Activated CD4-positive, alpha-beta T cell treated with anti-CD3 and anti-CD28 coated beads, Interleukin-2, amount 10 ng/mL, durations not matched to agents 7 days and 5 days (primary cell): ENCODE measurements at places on chromosomes 13 and 19.

DNA sequence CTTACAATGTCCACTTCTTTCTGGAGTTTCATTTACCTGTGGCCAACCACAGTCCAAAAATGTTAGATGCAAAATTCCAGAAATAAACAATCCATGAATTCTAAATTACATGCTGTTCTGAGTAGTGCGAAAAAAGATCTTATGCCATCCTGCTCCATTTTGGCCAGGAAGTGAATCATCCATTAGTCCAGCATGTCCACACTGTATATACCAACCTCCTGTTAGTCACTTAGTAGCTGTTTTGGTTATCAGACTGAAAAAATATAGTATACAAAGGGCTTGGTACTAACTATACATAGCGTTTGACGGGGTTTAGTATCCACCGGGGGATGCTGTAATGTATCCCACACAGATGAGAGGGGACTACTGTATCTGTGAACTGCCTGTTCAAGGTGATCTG, 618.0 kb upstream of the ARGLU1 start:
- no peak overlapping the region for H3K27ac ChIP-seq
- DNase-seq: no peak
- no peaks in the 10 kb centered on the region for H3K27me3 ChIP-seq
- no peak overlapping the region for H3K4me3 ChIP-seq
- H3K4me1 ChIP-seq: no peaks in the 10 kb centered on the region
- no peaks in the 10 kb centered on the region for H3K36me3 ChIP-seq

DNA sequence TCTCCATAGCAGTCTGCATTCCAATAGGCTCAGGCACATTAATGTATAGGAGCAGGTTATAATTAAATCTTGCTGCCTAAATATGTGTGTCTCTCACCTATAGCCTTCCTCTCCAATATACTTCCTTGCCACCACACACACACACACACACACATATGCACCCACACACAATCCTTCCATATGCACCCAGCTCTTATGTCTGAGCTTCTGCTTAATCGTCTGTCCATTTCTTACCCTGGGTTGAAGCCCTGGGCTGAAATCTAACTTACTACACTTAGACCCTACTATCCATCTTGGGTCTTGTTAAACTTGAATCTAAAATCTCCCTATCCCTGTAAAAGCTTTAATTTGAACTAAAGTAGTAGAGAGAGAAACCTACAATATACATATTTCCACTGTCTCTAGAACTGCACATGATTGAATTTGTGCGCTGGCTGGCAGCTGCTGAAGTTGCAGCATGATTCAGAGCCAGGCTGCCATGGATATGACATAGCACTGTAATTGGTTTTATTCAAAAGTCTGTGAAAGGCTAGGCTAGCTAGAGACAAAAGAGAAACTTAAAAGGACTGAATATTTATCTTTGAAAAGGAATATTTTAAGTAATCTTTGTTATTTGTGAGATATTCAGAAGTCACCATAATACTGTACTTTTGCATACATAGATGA, 25.7 kb upstream of the FREM2 start:
- no peak overlapping the region for H3K27ac ChIP-seq
- no peaks in the 10 kb centered on the region for H3K4me1 ChIP-seq
- DNase-seq: no peak
- no peak overlapping the region for H3K4me3 ChIP-seq
- peaks cover 6% of the 10 kb centered on the region for H3K27me3 ChIP-seq

DNA sequence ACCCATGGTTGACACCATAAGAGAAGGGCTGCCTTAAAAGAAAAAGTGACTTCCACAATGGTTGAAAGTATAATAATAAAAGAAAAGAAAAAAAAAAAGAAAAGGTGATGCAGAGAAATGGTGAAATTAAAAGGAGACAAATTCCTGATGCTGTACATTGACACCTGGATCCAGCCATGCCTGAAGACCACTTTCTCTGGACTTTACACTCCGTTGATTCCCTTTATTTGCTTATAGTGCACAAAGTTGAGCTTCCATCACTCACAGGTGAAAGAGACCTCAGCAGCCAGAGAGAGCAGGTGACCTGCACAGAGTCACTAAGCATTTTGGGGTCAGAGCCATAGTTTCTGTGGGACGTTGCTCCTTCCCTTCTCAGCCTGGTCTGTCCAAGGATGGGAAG, 12.2 kb upstream of the OR10H5 start:
- H3K4me3 ChIP-seq: no peak overlapping the region
- H3K36me3 ChIP-seq: no peaks in the 10 kb centered on the region
- H3K4me1 ChIP-seq: no peaks in the 10 kb centered on the region
- H3K27ac ChIP-seq: no peak overlapping the region
- no peak for DNase-seq

GRCh38 chr13:94660695-94661326, 51.5 kb downstream of the SOX21 start:
- no peaks in the 10 kb centered on the region for H3K36me3 ChIP-seq
- no peak for DNase-seq
- H3K27me3 ChIP-seq: peaks cover 22% of the 10 kb centered on the region
- peaks cover 9% of the 10 kb centered on the region for H3K4me1 ChIP-seq
- no peak overlapping the region for H3K27ac ChIP-seq

GRCh38 chr19:35455616-35456201, 7.7 kb downstream of the FFAR2 start:
- H3K27ac ChIP-seq: no peak overlapping the region
- H3K4me3 ChIP-seq: no peak overlapping the region
- H3K4me1 ChIP-seq: peaks cover 37% of the 10 kb centered on the region
- no peak for DNase-seq
- H3K36me3 ChIP-seq: no peaks in the 10 kb centered on the region

- peaks cover 14% of the 10 kb centered on the region for H3K27me3 ChIP-seq
- H3K4me3 ChIP-seq: no peak overlapping the region
- H3K27ac ChIP-seq: peak overlapping the region; percentile 11
- no peaks in the 10 kb centered on the region for H3K36me3 ChIP-seq
- no peaks in the 10 kb centered on the region for H3K4me1 ChIP-seq
- DNase-seq: no peak
Observed at GRCh38 chr19:4748589-4748988, 24.9 kb upstream of the DPP9 start.

- peaks cover 2% of the 10 kb centered on the region for H3K27me3 ChIP-seq
- no peak for DNase-seq
- H3K36me3 ChIP-seq: no peaks in the 10 kb centered on the region
Observed at GRCh38 chr13:44786756-44787155, 202.5 kb downstream of the NUFIP1 start.

DNA sequence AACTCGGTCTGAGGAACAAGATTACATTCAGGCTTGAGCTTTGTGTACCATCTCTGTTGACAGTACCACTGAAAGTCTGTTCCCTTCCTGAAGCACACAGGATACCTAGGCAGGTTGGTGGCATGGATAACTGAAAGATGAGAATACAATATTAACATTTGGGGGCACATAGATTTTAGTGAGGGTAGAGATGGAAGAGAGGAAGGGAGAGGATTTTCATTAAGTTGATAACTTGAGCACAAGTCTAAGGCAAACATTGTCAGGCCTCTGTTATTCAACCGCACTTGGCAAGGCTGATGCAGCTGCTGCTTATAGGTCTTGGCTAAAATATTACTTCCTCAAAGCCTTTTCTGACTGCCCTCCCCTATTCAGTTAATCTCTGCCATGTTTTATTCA, 10.9 kb downstream of the MIR17HG start:
- peaks cover 22% of the 10 kb centered on the region for H3K4me1 ChIP-seq
- no peak overlapping the region for H3K4me3 ChIP-seq
- H3K27ac ChIP-seq: peak overlapping the region; percentile 25
- DNase-seq: no peak
- H3K27me3 ChIP-seq: no peaks in the 10 kb centered on the region

DNA sequence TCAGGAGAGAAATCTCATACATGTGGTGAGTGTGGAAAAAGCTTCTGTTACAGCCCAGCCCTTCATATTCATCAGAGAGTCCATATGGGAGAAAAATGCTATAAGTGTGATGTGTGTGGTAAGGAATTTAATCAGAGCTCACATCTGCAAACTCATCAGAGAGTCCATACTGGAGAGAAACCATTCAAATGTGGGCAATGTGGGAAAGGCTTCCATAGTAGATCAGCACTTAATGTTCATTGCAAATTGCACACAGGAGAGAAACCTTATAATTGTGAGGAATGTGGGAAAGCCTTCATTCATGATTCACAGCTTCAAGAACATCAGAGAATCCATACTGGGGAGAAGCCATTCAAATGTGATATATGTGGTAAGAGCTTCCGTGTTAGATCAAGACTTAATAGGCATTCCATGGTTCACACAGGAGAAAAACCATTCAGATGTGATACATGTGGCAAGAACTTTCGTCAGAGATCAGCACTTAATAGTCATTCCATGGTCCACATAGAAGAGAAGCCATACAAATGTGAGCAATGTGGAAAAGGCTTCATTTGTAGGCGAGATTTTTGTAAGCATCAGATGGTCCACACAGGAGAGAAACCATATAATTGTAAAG, 15.2 kb downstream of the ZNF221 start:
- no peaks in the 10 kb centered on the region for H3K27me3 ChIP-seq
- H3K36me3 ChIP-seq: peaks cover 15% of the 10 kb centered on the region
- H3K4me3 ChIP-seq: no peak overlapping the region
- H3K27ac ChIP-seq: no peak overlapping the region
- H3K4me1 ChIP-seq: no peaks in the 10 kb centered on the region

DNA sequence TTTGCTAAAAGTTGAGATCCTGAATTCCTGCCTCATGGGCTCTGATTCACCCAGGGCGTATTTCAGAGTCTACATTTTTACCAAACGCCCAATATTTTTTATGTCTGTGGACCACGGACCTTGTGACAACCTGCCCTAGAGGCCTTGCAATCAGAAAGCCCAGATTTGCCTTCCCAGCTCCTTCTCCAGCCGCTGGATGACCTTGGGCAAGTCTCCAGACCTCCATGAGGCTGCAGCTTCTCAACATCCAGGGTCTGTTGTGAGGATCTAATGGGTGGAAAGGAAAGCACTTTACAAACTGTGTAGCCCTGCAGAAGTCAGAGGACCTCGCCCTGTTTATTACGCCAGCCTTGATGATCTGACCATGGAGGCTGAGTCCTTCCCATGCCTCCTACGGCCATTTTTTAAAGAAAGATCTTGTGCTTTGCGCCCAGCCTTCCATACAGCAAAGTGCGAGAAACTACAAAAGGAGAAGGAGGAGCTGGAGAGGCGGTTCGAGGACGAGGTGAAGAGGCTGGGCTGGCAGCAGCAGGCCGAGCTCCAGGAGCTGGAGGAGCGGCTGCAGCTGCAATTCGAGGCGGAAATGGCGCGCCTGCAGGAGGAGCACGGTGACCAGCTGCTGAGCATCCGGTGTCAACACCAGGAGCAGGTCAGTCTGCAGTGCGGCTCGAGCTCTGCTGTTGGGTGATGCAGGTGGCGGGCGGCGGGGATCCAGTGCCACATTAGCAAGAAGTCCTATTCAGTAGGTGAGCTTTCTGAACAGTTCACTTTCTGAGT, 115.6 kb downstream of the SLC7A1 start:
- no peaks in the 10 kb centered on the region for H3K4me1 ChIP-seq
- DNase-seq: no peak
- H3K27ac ChIP-seq: no peak overlapping the region
- peaks cover 8% of the 10 kb centered on the region for H3K27me3 ChIP-seq
- no peak overlapping the region for H3K4me3 ChIP-seq

GRCh38 chr13:25657157-25657556, 285.4 kb downstream of the ATP8A2 start:
- H3K36me3 ChIP-seq: no peaks in the 10 kb centered on the region
- H3K27me3 ChIP-seq: peaks cover 3% of the 10 kb centered on the region
- no peak overlapping the region for H3K27ac ChIP-seq

- no peaks in the 10 kb centered on the region for H3K27me3 ChIP-seq
- H3K36me3 ChIP-seq: no peaks in the 10 kb centered on the region
- H3K4me1 ChIP-seq: no peaks in the 10 kb centered on the region
- no peak for DNase-seq
- H3K4me3 ChIP-seq: no peak overlapping the region
Observed at GRCh38 chr13:53214433-53214832, 185.8 kb downstream of the OLFM4 start.

DNA sequence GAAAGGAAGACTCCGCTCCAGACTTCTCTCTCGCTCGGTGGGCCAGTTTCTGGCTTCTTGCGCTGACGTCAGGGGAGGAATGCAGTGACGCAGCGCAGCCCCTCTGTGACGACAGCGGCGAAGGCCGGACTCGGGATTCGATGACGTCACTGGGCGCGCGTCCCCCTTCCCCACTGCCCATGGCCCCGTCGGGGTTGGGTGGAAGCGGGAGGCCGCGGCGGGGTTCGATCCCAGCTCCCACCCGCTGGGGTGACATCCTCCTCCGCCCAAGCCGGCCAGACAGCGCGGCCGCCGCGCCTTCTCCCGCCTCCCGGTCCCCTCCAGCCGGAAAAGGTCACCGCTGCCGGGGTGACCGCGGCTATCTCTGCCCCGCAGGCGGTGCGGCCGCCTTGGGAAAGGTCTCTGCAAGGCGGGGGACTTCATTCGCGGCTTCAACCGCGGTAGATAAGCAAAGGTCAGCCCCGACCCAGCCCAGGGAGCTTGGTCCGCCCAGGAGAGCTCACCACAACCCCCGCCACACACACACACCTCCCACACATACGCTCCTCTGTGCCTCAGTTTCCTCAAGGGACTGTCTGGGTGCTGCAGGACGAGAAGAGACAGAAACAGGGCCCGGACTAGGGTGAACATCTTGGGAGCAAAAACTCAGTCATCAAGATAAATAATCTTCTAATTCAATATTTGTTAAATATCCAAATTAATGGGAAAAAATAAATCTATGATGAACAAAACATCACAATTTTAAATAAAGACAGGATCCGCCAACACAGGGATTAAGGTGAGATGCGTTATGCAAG, 844 bp upstream of the RFX1 start:
- peak overlapping the region; percentile 84 for H3K4me3 ChIP-seq
- H3K4me1 ChIP-seq: peaks cover 41% of the 10 kb centered on the region
- H3K36me3 ChIP-seq: peaks cover 2% of the 10 kb centered on the region
- DNase-seq: no peak
- H3K27ac ChIP-seq: peak overlapping the region; percentile 100
- H3K27me3 ChIP-seq: no peaks in the 10 kb centered on the region

DNA sequence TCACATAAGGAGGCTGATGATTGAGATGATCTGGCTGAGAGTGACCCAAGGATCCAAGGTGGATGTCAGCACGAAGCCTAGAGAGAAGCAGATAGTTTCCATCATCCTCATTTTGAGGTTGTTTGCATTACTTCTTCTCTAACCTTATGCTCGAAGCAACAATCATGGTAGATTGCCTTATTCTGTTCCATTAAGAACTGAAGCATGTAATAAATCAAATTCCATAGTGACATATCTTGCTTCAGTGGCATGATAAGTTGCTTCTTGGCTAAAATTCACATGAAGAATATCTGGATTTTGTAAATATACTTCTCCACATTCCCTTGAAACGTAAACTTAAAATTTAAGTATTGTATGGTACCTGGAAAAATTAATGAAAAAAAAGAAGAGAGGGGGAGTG, 377.8 kb upstream of the DACH1 start:
- H3K27ac ChIP-seq: no peak overlapping the region
- H3K4me3 ChIP-seq: no peak overlapping the region
- H3K27me3 ChIP-seq: no peaks in the 10 kb centered on the region
- no peaks in the 10 kb centered on the region for H3K4me1 ChIP-seq
